ENCODE measurements at places on chromosomes 6 and 20. TPM values are rescaled to one million over a fixed set of nuclear protein-coding genes. Genes with fewer than 3 reads are reported as not detected.

Gene SLC17A4
- total RNA-seq, result not detected

GRCh38 chr20:23034721-23035671 lies at the start of gene SSTR4:
TSS of gene SSTR4 (plus strand) at chr20:23035312. CDS start at chr20:23035484, 172 bp downstream.
- no peak for DNase-seq

GRCh38 chr6:15595461-15596173 lies 67.2 kb downstream of the DTNBP1 start:
- no peak for DNase-seq

Gene RAB32
- 0.32 TPM for total RNA-seq

DNA sequence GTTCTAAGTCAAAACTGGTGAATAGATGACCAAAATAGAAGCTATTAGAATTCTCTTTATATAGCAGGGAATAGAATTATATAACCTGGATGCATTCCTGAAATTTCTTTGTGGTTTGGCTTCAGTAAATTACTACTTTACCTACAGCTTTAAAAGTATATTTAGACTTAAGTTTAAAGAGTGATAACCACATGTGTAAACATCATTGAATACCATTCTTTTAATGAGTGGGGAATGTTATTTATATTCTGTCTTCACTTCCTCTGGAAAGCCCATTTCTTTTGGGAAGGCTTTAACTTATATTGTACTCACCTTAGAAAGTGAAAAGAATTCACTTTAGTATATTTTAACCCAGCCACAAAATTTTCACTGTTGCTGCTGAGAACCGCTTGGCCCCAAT lies 39.1 kb downstream of the PLEKHG1 start:
- no peak for DNase-seq

DNA sequence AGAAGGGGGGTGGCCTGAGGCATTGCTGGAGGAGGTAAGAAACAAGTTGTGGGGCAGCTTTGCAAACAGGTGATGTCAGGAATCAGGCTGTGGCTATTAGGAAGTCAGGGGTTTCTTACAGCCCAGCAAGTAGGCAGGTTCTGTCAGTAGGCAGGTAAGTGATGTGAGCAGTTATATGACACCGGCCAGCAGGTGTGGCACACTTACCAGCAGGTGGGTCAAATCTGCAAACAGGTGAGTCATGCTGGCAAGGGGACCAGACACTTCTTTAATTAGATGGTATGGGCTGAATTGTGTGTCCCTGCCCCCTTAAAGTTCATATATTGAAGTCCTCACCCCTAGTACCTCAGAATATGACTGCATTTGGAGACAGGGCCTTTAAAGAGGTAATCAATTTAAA lies 16.4 kb upstream of the ENPP4 start:
- no peak for DNase-seq

Gene BTN1A1
- 0.10 TPM for total RNA-seq

DNA sequence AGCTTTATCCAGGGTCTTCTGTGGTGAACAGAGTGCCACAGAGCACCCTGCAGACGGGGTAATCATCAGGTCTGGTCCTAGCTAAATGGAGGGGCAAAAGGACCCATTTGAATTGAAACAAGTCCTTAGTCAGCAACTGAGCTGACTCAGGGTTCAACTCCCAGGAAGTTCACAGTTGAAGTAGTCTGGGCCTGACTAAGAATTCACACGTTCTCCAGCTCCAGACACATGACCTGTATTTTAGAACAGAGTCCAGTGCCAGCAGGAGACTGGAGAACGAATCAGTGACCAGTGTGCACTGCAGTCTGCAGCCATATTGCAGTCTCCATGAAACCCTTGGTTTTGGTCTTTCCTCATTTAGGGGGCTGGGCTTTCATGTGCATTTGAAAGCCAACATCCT lies 85.2 kb downstream of the ELOVL4 start:
- no peak for DNase-seq

DNA sequence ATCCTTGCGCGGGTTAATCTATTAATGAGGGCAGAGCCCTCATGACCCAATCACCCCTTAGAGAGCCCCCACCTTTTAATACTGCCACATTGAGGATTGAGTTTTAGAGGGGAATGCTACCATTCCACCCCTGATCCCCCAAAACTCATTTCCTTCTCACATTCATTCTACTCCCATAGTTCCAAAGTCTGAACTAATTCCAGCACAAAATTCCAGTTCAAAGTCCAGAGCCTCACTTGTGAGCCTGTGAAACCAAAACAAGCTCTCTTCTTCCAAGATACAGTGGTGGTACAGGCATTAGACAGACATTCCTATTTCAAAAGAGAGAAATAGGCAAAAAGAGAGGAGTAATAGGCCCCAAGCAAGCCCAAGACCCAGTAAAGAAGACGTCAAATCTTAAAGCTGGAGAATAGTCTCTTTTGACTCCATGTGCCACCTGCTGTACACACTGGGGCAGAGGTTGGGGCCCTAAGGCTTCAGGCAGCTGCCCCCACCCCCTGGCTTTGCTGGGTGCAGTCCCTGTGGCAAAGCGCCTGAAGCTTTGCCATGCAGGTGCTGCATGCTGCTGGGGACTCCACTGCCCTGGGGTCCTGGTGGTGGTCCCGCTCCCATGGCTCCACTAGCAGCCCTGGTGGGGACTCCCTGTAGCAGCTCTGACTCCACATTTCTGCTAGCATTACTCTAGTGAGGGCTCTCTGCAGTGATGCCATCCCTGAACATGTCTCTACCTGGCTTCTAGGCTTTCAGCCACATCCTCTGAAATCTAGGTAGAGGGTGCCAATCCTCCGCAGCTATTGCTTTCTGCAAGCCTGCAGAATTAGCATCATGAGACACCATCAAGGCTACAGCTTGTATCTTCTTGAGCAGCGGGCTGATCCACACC lies 41.3 kb downstream of the RSPH3 start:
- peak; percentile 10 for DNase-seq

GRCh38 chr6:21359926-21360325 lies 233.6 kb upstream of the SOX4 start:
- DNase-seq, result no peak

DNA sequence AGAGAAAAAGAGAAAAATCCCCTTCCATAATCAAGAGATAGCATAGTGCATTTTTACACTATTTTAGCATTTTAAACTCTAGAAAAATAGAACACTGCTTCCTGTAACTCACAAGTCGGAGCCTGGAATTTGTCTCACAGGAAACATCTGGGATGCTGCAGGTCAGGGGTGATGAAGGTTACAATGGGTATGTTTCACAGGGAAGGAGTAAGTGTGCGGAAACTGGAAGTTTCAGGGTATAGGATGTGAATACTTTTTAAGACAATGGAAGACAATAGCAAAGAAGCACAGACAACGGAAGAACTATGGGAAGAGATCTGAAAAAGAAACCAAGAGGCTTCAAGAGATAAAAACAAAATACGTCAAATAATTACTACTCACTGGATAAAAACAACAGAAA lies 361.0 kb upstream of the MARCKS start:
- DNase-seq, result no peak

DNA sequence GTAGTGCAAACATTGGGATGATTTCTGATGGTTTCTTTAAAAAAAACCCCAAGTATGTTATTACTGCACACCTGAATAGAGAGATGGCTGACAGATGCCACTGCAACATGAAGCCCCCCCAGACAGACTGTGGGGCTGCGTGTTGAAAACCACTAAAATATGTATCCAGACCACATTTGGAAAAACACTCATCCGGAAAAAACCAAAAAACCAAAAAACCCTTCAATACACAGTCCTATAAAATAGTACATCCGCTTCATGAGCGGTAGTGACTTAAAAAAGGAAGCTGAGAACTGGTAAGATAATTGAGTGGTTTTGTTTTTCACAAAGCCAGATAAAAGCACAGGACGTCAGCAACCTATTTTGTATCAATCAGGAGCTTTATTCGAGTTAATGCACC lies 47.1 kb upstream of the EDN3 start:
- DNase-seq, result no peak

Gene TMEM14B
- total RNA-seq, result 84.0 TPM

DNA sequence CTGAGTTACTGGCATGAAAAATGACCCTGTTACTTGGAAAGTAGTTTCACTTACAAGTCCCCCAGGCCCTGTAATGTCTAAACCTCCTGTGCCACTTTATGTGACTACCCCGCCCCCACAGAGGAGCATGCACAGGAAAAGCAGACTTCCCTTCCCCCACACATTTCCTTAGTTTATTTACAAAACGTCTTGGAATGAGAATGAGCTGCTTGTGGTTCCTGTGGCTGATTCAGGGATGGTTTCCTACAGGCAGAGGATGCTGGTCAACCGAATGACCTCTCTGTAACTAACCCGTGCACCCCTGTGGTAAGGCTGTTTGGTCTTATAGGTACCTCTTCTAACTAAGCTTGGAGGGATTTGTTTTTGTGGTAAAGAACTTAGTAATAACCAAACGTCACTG lies 28.5 kb downstream of the RSPO3 start:
- DNase-seq, result no peak

Gene BPIFB1
- not detected for total RNA-seq

DNA sequence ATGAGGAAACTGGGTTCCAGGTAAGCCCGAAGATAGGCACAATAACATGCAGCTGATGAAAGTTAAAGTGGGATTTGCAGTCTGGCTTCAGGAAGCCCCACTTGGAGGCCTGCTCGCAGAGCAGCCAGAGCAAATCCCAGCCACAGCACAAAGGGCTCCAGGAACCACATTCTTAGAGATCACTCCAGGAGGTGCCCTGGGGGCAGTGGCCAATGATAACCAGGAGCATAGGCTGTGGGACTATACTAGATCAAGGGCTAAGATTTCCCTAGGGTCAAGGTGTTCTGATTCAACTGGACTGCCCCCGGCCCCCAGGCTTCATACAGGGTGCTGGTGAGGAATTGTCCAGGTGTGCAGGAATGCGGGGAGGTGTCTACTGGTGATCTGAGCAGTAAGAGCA lies 133.9 kb upstream of the PTPRT start:
- no peak for DNase-seq

- peak; percentile 27 for DNase-seq
Observed at GRCh38 chr6:43454696-43455530, 435 bp downstream of the DLK2 start.

DNA sequence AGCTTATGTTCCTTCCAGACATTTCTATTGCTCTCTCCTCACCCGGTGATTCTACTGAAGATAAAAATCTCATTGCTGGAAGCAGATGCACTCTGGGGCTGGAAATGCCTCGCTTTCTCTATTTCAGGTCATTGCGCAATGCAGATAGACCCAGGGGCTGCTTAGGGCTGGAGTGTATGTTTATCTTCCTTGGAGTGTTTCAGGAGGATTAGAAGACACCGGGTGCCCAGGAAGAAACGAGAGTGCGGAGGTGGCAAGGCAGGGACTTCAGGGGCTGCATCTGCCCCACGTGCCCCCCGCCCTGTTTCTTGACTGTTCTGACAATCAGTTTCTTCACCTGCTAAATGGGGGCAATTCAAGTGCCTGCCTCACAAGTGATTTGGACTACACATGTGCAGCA lies 45.6 kb upstream of the IYD start:
- DNase-seq, result no peak

- no peak for DNase-seq
Observed at GRCh38 chr20:3565851-3566250, 95.0 kb downstream of the ATRN start.

Gene CD93
- total RNA-seq, result 0.18 TPM

DNA sequence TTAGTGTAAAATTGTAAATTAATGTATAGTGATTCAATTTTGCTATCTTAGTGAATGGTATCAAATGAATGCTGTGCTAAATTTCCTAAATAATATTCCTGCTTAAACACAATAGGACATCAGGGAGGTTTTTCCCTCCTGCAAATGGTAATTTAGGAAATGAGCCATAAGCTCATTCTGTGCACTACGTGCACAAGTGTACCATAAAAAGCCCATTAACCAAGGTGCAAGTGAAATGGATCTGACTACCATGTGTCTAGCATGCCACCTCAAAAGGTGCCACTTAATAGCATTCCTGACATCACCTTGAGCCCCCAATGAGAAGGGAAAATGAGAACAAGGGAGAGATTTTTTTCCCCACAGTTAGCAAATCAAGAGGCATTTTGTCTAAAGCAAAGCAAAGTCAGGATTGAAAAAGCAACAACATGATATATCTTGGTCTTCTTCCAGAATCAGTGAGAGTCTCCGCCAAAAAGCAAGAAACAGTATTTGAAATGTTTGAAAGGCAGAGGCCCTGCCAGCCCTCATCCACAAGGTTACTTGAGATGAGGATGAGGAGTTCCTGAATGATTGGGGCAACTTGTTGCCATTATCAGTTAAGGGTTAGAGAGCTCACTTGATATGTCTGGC lies 334.2 kb upstream of the RSPO3 start:
- DNase-seq, result no peak

Gene COL19A1
- 0.35 TPM for total RNA-seq

- DNase-seq, result no peak
Observed at GRCh38 chr6:129730477-129731165, 20.6 kb upstream of the ARHGAP18 start.

- DNase-seq, result no peak
Observed at GRCh38 chr6:122683989-122684651, 73.9 kb downstream of the PKIB start.

GRCh38 chr20:20201639-20202038 lies 149.3 kb downstream of the CFAP61 start:
- no peak for DNase-seq
